ENCODE measurements at places on chromosomes 4 and X.
A peak's percentile ranks its signal among the peaks of the same experiment; 100 is the strongest.

DNA sequence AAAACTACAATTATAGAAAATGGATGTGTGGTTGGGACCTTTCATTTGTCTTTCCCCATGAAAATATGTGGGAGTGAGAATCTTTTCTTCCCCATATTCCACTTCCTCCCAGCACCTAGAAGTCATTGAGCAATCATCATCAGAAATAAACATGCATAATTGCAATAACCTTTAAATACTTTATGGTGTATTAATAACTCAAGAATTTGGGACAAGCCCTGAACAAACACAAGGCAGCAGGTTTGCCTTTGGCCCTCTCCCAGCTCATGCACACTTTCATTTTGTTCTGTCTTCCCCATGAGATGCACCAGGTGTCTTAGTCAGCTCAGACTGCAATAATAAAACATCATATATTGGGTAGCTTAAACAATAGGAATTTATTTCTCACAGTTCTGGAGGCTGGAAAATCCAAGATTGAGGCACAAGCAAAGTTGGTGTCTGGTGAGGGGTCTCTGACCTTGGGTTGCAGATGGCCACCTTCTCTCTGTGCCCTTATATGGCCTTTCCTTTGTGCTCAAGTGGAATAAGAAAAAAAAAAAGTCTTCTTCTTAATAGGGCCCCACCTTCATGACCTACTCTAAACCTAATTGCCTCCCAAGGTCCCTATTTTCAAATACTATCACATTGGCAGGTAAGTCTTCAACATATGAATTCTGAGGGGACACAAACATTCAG is 34.7 kb upstream of the TMEM184C start:
- no peak for DNase-seq

- DNase-seq, result no peak
Observed at GRCh38 chr4:122044501-122044900, 92.6 kb upstream of the TRPC3 start.

GRCh38 chrX:46803140-46803539 is 33.7 kb upstream of the RP2 start:
- DNase-seq, result peak; percentile 0

GRCh38 chrX:136204571-136204970 is 46.6 kb downstream of the MAP7D3 start:
- no peak for DNase-seq

DNA sequence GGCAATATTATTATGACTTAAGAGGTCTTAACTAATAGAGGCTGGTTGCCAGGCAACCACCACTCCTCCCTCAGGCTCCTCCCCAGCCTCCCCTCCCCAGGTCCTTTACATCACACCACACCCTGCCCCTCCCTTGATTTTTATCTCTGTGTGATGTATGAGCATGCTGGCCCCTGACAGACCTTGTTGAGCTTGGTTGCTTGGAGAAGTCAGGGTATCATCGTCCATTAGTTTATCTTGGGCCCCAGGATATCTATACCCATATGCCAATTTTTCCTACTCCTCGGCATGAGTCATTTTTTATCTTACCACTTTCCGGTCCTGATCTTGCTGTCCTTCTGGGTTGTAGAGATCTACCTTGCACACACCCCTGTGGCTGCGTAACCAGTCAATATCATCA is 2.5 kb downstream of the AKAP4 start:
- DNase-seq, result peak; percentile 84

DNA sequence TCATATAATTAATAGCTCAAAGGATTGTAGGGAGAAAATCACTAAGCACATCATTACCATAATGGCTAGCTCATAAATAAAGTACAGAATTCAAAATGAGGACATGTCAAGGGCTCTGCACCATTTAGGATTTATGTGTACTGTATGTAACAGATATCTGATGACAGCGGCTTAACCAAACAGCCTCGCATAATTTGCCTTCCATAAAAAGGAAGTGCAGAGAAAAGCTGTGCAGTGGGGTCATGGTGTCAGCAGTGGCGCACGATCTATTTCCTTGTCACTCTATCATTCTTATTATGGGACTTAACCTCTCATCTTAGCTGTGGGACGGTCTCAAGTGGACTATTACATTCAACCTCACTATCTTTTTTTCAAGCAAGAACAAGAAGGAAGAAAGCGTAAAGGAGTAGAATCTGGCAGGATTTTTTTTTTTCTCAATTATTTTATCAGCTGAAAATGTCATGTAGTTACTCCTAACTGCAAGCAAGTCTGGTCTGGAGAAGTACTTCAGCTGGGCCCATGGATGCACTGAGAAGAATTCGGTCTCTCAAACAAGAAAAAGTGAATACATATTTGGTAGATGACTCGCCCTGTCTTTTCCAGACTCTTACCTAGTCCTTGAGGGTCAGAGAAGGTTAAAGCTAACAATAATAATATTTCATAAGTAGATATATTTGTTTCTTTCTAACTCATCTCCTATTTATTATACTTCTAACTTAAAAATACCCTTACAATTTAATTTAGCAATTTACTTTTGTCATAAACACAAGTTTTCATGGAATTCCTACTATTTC is 94.6 kb downstream of the COX18 start:
- no peak for DNase-seq

GRCh38 chr4:119833611-119834010 is 205.0 kb upstream of the PDE5A start:
- no peak for DNase-seq

GRCh38 chr4:37902212-37902611 is 11.3 kb downstream of the TBC1D1 start:
- no peak for DNase-seq

GRCh38 chrX:114037515-114037914 is 546.4 kb upstream of the HTR2C start:
- DNase-seq, result peak; percentile 21

- DNase-seq, result no peak
Observed at GRCh38 chr4:89101256-89102161, 9.8 kb upstream of the TIGD2 start.

DNA sequence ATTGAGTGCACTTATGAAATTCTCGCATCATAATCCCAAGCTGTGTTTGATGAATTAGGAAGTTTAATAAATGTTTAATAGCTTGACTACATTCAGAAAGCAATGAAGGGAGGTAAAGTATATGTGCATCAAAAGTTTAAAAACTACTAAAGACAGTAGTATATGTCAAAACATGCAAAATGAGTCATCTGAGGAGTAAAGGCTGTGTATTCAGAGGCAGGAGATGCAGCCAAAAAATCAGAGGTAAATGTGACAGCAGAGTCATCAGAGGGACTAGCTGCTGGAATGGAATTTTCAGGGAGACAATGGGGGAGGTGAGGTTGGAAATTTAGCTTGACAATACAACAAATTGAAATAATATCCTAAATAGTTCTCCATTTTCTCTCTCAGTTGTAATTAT is 127.0 kb upstream of the FUNDC1 start:
- DNase-seq, result no peak

GRCh38 chrX:41067721-41068120 is 17.5 kb upstream of the USP9X start:
- peak; percentile 85 for DNase-seq

DNA sequence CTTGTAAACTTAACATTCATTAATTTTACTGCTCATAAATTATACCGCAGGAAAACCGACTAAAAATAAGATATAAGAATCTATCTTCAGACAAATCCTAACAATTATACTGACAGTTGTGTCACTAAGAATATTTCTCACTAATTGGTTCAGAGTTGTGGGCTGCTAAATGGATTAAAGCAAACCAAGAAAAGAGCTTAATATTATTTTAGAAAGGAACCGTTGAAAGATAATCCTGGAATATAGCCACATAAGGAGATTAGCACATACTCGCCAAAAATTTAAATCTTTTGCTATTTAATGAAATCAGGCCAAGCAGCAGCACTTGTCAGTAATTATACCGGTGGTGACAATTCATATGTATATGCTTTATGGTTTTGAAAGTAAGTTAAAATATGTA is 132.8 kb downstream of the SLIT2 start:
- no peak for DNase-seq

DNA sequence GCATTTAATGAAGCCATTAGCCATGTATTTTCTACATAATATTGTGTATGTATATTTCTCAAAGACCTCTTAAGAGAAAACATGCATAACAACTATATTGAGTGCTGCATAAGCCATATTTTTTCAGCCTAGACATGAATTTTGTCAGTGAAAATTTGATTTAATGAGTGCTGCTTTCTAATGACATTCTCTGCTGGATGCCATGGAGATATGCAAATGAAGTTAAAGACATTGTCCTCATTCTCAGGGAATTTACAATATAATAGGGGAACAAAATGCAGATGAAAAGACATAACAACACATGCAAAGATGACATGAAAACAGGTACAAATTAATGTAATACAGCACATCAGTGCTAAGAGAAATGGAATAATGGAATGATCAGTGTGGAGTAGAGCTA is 118.7 kb downstream of the ATOH1 start:
- no peak for DNase-seq

DNA sequence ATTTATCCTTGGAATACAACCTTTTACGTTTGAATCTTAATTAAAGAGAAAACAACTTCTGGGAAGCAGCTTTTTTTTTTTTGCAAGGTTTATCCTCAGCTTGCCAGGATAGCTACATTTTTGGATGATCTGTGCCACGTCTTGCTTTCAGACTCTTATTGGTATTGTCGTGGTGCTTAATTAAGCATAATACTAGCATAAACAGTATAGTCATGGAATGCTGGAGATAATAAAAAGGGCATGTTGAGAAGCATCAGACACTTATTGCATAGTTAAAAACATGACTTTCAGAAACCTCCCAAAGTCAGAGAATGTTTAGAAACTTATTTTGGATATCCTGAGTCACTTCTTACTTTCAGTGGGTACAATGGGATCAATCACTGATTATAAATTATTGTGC is 77.0 kb downstream of the PALLD start:
- no peak for DNase-seq

Measured in erythroblast (primary cell).